Activated naive CD4-positive, alpha-beta T cell treated with anti-CD3 and anti-CD28 coated beads for 36 hours (primary cell): ENCODE measurements at places on chromosomes 5 and 9. TPM values are rescaled to one million over a fixed set of nuclear protein-coding genes. Genes with fewer than 3 reads are reported as not detected.

DNA sequence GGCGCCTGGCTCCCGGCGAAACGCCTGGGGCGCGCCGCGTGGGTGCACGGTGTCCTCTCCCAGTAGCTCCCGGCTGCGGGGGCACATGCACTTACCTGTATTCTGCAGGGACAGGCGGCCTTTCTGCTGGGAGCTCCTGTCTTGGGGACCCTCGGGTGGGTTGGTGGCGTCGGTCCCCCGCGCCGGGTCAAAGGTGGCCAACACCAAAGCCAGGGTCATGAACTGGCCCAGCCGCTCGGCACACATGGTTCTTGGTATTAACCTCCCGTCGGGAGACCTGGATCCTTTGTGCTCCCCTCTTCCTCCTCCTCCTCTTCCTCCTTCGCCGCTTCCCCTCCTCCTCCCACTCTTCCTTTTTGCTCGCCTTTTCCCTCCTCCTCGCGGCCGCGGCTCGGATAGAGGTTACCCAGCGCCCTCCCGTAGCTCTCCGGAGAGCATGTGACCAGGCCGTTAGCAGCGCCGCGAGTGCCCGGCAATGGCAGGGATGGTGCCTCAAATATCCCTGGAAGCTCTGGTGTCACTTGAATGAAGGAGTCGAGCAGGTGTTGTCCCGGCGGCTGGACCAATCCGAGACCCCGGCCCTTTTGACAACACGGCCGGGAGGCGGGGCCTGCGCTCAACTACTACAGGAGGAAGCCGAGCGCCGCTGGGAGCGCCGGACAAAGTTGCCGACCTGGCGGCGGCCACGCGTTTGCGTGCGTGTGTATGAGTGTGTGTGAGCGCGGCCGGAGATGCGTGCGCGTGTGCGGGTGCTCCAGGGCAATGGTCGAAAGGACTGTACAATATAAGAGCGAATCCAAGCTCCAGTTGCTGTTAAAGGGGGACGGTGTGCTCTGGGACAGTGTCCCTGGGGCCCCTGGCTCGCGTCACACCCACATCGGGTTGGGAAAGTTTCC lies at the start of gene STC2:
Gene STC2 (minus strand): TSS at position 467 of the 896 bp plus-strand sequence. CDS start 221 bp downstream, at position 246.
- peak; percentile 88 for DNase-seq
- H3K4me1 ChIP-seq, result peaks cover 40% of the 10 kb centered on the region
- peak within 1 kb of the TSS; percentile 90 for H3K4me3 ChIP-seq
- peak within 1 kb of the TSS; percentile 87 for H3K27ac ChIP-seq
- H3K27me3 ChIP-seq, result peaks cover 53% of the 10 kb centered on the region
- peaks cover 51% of the 10 kb centered on the region for H3K36me3 ChIP-seq

Gene ZNF462
- total RNA-seq, result 0.33 TPM

Gene FOXD4L4
- total RNA-seq, result not detected

DNA sequence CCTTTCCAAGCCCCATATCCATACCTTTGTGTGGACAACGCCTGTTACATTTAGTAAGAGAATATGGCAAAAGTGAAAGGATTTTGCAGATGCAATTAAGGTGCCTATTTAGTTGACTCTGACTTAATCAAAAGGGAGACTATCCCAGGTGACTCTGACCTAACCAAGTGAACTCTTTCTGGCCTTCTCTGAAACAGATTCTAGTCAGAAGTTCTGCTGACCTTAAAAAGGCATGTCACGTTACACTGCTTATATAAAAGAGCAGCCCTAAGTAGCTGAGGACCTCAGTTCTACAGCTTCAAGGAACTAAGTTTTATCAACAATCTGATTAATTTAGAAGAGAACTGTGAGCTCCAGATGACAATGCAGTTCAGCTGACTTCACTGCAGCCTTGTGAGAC lies 5.7 kb upstream of the TICAM2 start:
- H3K27me3 ChIP-seq, result no peaks in the 10 kb centered on the region
- no peak overlapping the region for H3K27ac ChIP-seq
- no peak for DNase-seq
- H3K4me1 ChIP-seq, result peaks cover 23% of the 10 kb centered on the region
- H3K36me3 ChIP-seq, result peaks cover 11% of the 10 kb centered on the region
- no peak overlapping the region for H3K4me3 ChIP-seq

Gene ALDH1A1
- total RNA-seq, result not detected
